ENCODE measurements at places on chromosomes 4 and X. TPM values are rescaled to one million over a fixed set of nuclear protein-coding genes. Genes with fewer than 3 reads are reported as not detected.
A peak's percentile ranks its signal among the peaks of the same experiment; 100 is the strongest.

PNMA6F gene
- total RNA-seq: not detected

GRCh38 chrX:46589977-46590723, 16.6 kb downstream of the CHST7 start:
- DNase-seq: no peak
- no peaks in the 10 kb centered on the region for H3K4me1 ChIP-seq
- H3K4me3 ChIP-seq: no peak overlapping the region
- H3K27ac ChIP-seq: no peak overlapping the region
- H3K36me3 ChIP-seq: no peaks in the 10 kb centered on the region

XG gene
- total RNA-seq: 0.26 TPM

DNA sequence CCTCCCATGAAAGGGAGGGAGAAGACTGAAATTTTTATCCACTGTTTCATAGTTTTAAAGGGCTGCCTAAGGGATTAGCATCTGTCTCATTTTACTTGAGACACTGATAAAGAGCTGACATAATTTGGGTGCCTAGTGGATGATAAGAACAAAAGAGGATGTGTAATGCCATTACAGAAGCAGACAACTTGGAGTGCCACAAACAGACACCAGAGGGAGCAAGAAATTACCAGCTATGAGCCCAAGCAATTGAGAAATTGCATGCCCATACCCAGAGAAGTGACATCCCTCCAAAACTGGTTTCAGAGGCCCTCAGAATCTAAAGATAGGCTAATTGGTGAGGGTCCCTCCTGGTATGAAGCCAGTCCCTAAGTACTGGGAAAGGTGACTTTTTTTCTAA, 38.5 kb upstream of the POU3F4 start:
- H3K36me3 ChIP-seq: no peaks in the 10 kb centered on the region
- DNase-seq: peak; percentile 44
- no peaks in the 10 kb centered on the region for H3K4me1 ChIP-seq

ZMAT1 gene
- 12.5 TPM for total RNA-seq

PASD1 gene
- not detected for total RNA-seq

DNA sequence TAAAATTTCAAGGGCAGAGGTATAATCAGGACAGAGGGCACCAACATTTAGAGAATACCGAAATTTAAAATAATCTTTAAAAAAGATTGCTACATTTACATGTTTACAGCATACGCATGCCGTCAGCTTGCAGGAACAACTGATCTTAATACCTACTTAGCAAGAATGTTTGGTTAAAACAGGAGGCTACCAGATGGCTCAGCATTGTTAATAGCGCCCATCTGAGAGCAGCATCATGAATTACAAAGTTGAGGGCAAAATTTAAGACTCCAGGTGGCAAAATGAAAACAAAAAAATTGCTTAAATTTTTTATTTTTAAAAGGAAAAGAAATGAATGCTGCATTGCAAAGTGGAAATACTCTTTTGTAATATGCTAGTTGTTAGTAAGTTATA, 241.3 kb downstream of the C4orf33 start:
- H3K27ac ChIP-seq: no peak overlapping the region
- H3K36me3 ChIP-seq: no peaks in the 10 kb centered on the region
- no peaks in the 10 kb centered on the region for H3K4me1 ChIP-seq
- H3K27me3 ChIP-seq: no peaks in the 10 kb centered on the region

GRCh38 chr4:121421594-121421993, 40.8 kb upstream of the QRFPR start:
- no peak overlapping the region for H3K27ac ChIP-seq
- no peak overlapping the region for H3K4me3 ChIP-seq

GRCh38 chr4:124105212-124105611, 607.3 kb downstream of the ANKRD50 start:
- H3K36me3 ChIP-seq: no peaks in the 10 kb centered on the region
- no peak overlapping the region for H3K4me3 ChIP-seq
- no peaks in the 10 kb centered on the region for H3K27me3 ChIP-seq
- DNase-seq: no peak

TAF7L gene
- total RNA-seq: not detected

OTUD6A gene
- not detected for total RNA-seq

GRCh38 chr4:1830642-1831228, 25.2 kb downstream of the LETM1 start:
- H3K27me3 ChIP-seq: no peaks in the 10 kb centered on the region
- DNase-seq: no peak
- H3K4me1 ChIP-seq: no peaks in the 10 kb centered on the region
- no peak overlapping the region for H3K4me3 ChIP-seq
- H3K27ac ChIP-seq: no peak overlapping the region

- DNase-seq: no peak
- no peaks in the 10 kb centered on the region for H3K4me1 ChIP-seq
- no peak overlapping the region for H3K27ac ChIP-seq
- H3K4me3 ChIP-seq: no peak overlapping the region
Measured at GRCh38 chr4:80295826-80296225, 29.4 kb downstream of the FGF5 start.

GRCh38 chrX:136168929-136169735, 21.8 kb downstream of the FHL1 start:
- no peaks in the 10 kb centered on the region for H3K27me3 ChIP-seq
- DNase-seq: peak; percentile 47
- H3K36me3 ChIP-seq: no peaks in the 10 kb centered on the region
- no peaks in the 10 kb centered on the region for H3K4me1 ChIP-seq
- no peak overlapping the region for H3K4me3 ChIP-seq

EXOC1L gene
- not detected for total RNA-seq

GRCh38 chr4:141731481-141731880, 95.1 kb downstream of the IL15 start:
- no peaks in the 10 kb centered on the region for H3K4me1 ChIP-seq
- DNase-seq: no peak
- H3K36me3 ChIP-seq: no peaks in the 10 kb centered on the region

ADH6 gene
- total RNA-seq: not detected

AWAT2 gene
- total RNA-seq: not detected

- DNase-seq: no peak
- H3K27ac ChIP-seq: no peak overlapping the region
- no peaks in the 10 kb centered on the region for H3K27me3 ChIP-seq
- H3K4me3 ChIP-seq: no peak overlapping the region
- no peaks in the 10 kb centered on the region for H3K4me1 ChIP-seq
Measured at GRCh38 chr4:100208964-100209363, 18.7 kb upstream of the DDIT4L start.

GRCh38 chrX:118536687-118537461, 41.3 kb downstream of the DOCK11 start:
- DNase-seq: no peak
- H3K27ac ChIP-seq: no peak overlapping the region
- H3K4me1 ChIP-seq: no peaks in the 10 kb centered on the region
- no peak overlapping the region for H3K4me3 ChIP-seq

DAPP1 gene
- total RNA-seq: 2.3 TPM

SPIN2B gene
- 1.3 TPM for total RNA-seq

CDX4 gene
- not detected for total RNA-seq

UVSSA gene
- total RNA-seq: 18.2 TPM

- H3K4me1 ChIP-seq: no peaks in the 10 kb centered on the region
- no peak for DNase-seq
- no peaks in the 10 kb centered on the region for H3K36me3 ChIP-seq
- no peak overlapping the region for H3K4me3 ChIP-seq
- H3K27me3 ChIP-seq: no peaks in the 10 kb centered on the region
Measured at GRCh38 chrX:140664939-140665338, 44.6 kb upstream of the LINC00632 start.

- H3K36me3 ChIP-seq: no peaks in the 10 kb centered on the region
- no peaks in the 10 kb centered on the region for H3K4me1 ChIP-seq
- no peak overlapping the region for H3K27ac ChIP-seq
- no peak for DNase-seq
Measured at GRCh38 chr4:75343333-75343732, 170.9 kb downstream of the RCHY1 start.

LANCL3 gene
- not detected for total RNA-seq

GRCh38 chr4:120007191-120007871, 59.3 kb downstream of the MAD2L1 start:
- H3K36me3 ChIP-seq: no peaks in the 10 kb centered on the region
- no peaks in the 10 kb centered on the region for H3K27me3 ChIP-seq
- H3K27ac ChIP-seq: no peak overlapping the region
- H3K4me1 ChIP-seq: no peaks in the 10 kb centered on the region
- no peak overlapping the region for H3K4me3 ChIP-seq
- DNase-seq: no peak

GRCh38 chrX:71454222-71454621, 78.7 kb upstream of the OGT start:
- no peak overlapping the region for H3K27ac ChIP-seq
- H3K4me1 ChIP-seq: no peaks in the 10 kb centered on the region
- no peaks in the 10 kb centered on the region for H3K27me3 ChIP-seq
- DNase-seq: no peak
- no peak overlapping the region for H3K4me3 ChIP-seq
- no peaks in the 10 kb centered on the region for H3K36me3 ChIP-seq

DNA sequence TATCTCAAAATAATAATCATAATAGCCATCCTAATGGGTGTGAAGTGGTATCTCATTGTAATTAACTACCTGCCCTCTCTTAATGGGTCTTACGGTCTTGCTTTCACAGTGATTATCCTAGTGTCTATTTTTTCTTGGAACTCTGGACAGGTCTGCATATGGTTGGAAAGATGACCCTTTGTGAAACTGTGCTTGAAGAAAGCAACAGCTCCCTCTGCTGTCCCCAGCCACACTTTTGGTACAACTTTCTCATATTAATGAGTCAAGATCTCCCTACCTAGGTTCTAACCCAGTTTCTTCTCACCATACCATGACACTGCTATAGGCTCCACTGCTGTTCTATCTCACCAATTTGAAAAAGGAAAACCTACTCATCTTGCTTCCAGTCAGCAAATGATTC, 2.4 kb downstream of the TFDP3 start:
- no peak overlapping the region for H3K27ac ChIP-seq
- DNase-seq: peak; percentile 10
- no peaks in the 10 kb centered on the region for H3K4me1 ChIP-seq
- H3K4me3 ChIP-seq: no peak overlapping the region

DNA sequence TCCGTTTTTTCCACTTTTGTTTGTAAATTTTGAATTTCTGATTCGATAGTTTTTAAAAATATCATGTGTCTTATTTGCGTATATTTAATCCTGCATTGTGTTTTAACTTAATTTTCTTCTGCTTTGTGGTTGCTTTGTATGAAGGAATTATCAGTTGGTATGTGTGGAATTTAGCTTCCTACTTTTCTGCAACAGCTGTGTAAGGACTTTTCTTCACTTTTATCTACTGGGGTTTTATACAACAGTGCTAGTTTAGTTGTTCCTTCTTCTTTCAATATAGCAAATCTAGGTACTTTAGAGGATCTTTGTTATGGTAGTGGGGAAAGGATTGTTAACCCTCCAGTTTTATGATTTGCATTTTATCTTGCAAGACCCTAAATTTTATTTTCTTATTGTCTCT, 410.3 kb downstream of the CCSER1 start:
- no peaks in the 10 kb centered on the region for H3K27me3 ChIP-seq
- H3K27ac ChIP-seq: no peak overlapping the region
- no peaks in the 10 kb centered on the region for H3K4me1 ChIP-seq

DNA sequence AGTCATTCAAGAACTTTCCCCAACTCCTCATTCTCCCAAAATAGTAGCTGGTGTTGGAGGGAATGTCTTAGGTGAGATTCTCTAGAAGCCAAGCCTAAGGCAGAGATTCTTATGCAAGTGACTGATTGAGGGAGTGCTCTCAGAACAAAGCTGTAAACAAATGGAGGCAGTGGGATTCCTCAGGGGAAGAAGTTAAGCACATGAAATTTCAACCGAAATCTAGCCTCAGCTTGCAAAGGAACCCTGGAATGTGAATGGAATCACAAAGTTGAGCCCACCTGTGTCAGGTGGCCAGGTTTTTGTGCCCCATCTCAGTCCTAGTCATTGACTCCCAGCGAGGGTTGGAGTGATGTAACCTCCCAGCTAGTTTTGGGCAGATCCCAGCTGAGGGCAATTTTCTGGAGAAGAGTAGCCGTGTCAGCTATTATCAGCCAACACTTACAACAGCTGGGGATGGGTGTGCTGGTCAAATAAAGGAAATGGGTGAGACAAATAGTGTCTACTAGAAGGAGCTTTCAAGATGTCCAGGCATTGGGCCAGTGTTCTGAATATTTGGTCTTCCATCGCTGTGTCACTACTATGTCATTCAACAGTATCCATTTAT, 29.7 kb upstream of the FGF2 start:
- no peaks in the 10 kb centered on the region for H3K27me3 ChIP-seq
- no peaks in the 10 kb centered on the region for H3K36me3 ChIP-seq
- no peak overlapping the region for H3K4me3 ChIP-seq
- no peak for DNase-seq
- H3K27ac ChIP-seq: no peak overlapping the region

Measured in body of pancreas (tissue), 4 donors.